NCI-H187 (cell line): ENCODE measurements at places on chromosomes 13 and 19.

GRCh38 chr13:78046331-78046730 is 127.7 kb upstream of the EDNRB start:
- DNase-seq: no peak

DNA sequence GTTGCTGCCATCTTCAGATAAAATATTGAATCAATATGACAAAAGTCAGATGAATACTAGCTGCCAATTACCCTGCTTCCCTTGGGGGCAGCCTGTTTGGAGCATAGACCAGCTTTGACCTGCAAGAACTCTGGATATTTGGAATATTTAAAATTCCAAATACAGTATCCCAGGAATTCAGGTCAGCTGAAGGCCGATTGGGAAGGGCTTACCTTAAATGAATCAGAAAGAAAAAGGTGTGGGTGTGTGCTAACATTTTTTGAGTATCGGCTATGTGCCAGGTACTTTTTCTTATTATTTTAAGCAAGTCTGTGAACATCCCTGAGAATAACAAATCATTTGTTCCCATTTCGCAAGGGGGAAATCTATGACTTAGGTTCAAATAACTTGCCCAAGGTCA is 1.8 kb upstream of the RUBCNL start:
- no peak for DNase-seq

GRCh38 chr19:16118489-16119033 is 6.9 kb downstream of the RAB8A start:
- no peak for DNase-seq

DNA sequence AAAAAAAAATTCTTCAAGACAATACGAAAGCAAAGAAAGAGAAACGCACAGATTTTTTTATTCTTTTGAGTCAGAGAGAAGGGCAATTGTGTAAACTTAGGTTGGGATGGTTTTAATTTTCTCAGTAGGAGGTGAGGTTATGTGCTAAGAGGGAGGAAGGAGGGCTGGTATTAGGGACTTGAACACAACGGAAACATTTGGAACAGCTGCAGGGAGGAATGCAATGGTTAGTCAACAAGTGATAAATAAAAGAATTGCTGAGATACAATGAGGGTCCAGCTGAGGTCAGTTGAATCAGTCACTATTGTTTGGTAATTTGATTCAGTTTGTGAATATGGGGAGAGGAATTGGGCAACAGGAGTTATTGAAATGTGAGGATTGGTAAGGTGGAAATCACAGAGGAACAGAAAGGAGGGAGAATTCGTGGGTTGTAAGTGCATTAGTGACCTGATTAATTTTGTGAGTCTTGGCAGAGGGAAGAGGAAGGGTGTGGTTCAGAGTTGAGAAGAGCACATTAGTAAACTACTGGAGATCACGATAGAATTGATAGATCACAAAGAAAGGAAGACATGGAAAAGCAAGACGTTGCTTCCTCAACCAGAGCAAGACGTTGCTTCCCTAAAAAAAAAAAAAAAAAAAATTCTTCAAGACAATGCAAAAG is 499.5 kb upstream of the SPRY2 start:
- no peak for DNase-seq

GRCh38 chr13:20391597-20392452 is 133.8 kb downstream of the CRYL1 start:
- no peak for DNase-seq

DNA sequence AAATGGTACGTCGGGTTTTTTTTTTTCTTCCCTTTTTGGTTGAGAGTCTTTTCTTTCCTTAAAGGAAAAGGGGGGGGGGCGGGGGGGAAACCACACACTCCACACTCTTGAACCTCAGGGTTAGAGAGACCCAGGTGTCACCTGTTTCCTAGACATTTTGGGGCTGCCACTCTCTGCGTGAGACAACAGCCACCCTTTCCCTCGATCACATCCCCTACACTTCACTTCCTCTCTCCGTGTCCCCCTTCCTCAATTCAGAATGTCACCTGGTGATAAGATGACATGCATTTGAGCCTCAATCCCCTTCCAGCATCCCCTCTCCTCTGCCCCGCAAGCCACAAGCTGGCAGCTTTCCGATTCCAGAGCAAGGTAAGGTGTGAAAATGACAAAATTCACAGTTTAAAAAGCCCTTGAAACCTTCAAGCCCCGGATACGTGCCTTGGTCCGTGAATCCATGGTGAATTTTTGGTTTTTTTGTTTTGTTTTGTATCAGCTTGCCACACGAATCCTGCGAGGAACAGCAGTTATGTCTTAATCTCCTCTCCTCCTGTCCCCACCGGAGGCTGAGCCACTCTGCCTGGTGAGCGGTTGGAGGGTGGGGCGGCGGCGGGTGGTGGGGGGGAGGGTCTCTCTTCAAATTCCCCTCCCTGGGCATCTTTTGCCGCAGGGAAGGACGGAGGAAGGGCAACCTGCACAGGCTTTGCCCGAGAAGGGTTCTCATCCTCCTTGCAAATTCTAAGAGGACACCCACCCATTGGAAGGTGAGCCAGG is 4.2 kb downstream of the PTPRS start:
- no peak for DNase-seq

DNA sequence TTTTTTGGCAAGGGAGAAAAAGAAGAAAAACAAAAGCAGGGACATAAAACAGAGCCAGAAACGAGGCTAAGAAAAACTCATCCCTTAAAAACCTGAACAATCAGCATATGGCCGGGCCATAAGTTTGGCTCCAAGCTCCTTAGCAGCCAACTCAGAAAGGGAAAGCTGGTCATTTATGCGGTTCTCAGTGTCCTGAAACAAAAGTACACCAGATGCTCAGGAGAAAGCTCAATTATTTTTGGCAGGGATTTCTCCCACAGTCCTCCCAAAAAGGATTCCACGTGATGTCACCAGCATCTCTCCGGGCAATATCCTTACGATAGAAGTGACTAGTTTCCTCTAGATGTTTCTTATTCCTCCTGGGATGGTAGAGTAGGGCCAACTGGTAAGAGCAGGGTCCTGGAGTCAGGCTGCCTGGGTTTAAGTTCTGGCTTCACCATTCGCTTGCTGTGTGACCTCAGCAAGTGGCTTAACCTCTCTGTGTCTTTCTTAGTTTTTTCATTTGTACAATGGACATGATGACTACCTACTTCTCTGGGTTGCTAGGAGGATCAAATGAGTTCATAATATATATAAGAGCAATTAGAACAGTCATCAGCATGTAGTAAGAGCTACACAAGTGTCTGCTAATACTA is 34.0 kb downstream of the PIN1 start:
- DNase-seq: no peak
